CD4-positive, alpha-beta T cell treated with Interleukin-15 for 4 hours (primary cell): ENCODE measurements at places on chromosomes 13 and 19.

DNA sequence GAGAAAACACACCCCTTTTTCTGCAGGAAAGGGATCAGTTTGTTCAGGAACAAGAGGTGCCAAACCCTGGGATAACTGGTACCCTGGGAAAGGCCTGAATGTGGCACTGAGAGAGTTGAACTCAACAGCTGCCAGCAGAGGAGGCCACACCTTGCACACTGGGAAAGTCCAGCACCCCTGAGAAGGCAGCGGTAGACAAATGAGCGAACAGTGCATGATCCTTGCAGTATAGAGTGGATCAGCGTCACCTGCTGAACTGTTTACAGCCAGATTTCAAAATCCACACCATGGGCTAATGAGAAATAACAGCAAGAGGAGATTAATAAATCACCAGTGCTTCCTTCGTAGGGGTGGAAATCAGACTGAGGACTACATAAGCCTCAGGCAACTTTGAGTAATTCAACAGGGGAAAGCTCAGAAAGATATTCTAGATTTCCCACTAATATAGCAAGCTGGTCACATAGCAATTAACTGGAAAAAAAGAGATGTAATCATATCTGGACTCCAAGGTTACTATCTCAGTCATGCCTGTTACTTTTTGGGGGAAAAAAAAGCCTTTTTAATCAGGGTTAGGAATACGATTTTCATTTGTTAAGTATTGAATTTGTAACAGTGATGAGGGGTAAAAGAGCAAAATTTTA lies 52.0 kb downstream of the DCT start:
- no peak for DNase-seq

DNA sequence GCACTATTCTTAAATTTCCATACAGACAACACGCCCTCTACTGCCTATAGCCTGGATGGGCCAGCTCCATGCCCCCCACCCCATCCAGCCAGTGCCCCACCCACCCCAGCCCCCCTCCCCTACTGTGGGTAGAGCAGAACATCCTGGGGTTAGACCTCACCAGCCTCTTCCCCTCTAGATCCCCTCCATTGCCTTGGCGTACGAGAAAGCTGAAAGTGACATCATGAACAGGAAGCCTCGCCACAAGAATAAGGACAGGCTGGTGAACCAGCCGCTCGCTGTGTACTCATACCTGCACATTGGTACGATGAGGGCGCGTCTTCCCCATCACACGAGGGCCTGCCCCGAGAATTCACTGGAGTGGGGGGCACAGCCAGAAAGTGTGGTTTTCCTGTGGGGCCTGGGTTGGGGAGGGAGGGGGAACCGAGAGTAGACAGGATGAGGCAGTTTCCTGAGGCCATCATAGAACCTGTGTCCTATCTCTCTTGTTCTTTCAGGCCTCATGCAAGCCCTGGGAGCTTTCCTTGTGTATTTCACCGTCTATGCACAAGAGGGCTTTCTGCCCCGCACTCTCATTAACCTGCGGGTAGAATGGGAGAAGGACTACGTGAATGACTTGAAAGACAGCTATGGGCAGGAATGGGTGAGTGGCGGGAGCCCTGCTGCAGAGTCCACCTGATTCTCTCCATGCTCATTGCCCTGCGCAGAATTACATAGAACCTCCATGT lies 29.1 kb downstream of the ATP12A start:
- peak; percentile 49 for DNase-seq

- no peak for DNase-seq
Observed at GRCh38 chr13:40344270-40345148, 321.9 kb downstream of the FOXO1 start.

DNA sequence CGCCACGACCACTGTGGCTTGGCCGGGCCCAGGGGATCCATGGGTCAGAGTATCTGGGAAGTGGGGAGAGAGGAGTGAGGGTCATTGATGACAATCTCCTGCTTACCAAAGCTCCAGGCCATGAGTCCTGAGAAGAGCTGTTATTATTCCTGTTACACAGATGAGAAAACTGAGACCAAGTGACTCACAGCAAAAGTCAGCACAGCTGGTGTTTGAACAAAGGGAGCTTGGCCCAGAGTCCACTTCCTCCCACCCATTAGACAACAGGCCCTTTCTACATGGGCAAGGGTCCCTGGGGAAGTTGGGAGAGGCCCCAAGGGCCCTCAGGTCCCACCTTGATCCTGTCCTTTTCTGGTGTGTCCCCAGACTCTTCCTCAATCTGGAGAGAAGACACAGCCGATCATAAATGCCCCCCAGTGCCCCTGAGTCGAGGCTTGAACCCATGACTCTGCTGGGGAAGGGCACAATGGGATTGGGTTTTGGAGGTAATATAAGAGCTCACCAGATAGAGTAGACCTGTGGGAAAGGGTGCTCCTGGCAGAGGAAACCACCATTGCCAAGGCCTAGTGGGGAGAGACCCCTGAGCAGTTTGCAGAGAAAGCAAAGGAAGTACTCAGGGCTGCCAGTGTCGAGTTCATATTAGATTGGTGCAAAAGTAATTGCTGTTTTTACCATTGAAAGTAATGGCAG lies 6.8 kb downstream of the FUT6 start:
- DNase-seq, result no peak

DNA sequence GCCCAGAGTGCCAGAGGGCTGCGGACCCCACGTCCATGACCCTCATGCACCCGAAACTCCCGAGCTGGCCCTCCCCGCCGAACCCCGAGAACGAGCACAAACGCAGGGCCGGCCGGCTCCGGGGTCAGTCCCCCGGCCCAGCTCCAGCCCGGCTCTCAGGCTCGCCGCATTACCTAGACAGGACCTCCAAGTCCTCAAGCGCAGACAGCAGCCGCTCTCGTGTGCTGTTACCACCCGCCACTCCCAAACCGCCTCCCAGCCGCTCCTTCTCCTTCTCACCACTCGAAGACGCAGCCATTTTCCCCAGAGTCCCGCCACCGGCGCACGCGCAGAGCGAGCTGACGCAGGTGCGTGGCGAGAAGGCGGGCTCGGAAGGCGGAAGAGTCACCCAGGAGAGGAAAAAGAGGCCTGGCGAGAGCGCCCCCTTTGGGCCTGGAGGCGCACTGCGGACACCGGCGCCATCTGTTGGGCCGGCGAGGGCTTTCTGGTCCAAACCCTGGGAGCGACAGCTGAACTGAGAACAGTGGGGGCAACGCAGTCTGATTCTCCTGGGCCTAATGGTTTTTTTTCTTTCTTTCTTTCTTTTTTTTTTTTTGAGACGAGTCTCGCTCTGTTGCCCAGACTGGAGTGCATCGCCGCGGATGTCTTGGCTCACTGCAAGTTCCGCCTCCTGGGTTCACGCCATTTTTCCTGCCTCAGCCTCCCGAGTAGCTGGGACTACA lies at the start of gene MED4:
TSS of gene MED4 (minus strand) at position 324 of the 722 bp plus-strand sequence. CDS start at position 298, 26 bp downstream.
- peak; percentile 97 for DNase-seq

- DNase-seq, result no peak
Observed at GRCh38 chr19:8441725-8442544, 2.8 kb upstream of the HNRNPM start.

DNA sequence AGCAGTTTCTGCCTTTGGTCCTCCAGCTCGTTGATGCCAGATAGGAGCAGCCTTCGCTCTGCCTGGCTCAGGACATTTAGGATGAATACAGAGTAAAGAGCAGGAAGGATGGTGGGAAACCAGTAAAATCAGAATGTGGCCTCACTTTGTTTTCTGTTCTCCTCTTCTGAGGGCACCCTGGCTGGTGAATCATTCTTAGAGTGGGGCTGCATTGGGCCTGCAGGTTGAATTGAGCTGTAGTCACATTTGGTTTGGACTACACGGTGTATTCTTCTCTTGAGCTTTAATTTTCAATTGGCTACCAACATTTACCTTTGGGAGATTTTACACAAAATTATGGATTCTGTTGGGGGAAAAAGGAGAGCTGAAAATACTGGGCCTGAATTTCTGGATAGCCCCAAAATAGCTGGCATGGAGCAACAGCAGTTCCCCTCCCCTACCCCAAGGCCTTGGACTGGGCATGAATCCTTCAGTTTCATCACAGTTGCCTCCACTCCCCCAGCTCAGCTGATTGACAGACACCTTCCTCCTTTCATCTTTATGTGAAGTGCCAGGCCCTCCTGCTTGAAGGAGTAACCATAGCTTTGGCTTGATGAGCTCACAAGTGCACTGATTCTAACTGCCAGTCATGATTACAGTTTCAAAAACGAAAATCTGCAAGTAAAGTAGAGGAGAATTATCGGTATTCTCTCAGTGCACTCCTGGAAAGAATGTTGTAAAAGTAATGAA lies 24.3 kb downstream of the ERCC5 start:
- no peak for DNase-seq

DNA sequence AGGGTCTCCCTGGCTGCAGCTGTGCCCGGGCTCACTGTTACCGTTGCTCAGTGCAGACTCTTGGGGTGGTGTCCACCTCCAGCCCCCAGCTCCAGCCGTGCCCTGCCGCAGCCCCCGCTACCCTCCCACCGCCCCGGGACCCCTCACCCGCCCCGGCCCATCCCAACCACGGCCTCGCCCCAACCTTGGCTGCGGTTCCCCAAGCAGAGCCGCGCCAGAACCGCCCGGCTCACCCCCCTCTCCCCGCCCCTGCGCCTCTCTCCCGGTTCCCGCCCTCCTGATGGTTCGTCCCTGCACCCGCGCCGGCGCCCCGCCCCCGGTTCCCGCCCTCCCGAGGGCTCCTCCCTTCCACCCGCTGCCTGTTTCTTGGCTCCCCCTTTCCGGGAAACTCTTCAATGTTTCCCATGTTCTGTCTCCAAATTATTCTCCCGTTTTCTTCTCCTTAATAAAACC lies 40.3 kb downstream of the ANKRD10 start:
- DNase-seq, result peak; percentile 25

DNA sequence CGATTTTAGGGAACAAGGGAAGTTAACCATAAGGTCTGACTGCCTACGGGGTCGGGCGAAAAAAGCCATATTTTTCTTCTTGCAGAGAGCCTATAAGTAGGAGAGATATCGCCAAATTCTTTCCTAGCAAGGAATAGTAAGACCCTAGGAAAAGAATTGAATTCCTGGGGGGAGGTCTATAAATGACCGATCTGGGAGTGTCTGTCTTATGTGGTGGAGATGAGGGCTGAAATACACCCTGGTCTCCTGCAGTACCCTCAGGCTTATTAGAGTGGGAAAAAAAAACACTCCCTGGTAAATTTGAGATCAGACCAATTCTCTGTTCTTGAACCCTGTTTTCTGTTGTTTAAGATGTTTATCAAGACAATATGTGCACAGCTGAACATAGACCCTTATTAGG lies 447.5 kb upstream of the ATXN8OS start:
- no peak for DNase-seq

DNA sequence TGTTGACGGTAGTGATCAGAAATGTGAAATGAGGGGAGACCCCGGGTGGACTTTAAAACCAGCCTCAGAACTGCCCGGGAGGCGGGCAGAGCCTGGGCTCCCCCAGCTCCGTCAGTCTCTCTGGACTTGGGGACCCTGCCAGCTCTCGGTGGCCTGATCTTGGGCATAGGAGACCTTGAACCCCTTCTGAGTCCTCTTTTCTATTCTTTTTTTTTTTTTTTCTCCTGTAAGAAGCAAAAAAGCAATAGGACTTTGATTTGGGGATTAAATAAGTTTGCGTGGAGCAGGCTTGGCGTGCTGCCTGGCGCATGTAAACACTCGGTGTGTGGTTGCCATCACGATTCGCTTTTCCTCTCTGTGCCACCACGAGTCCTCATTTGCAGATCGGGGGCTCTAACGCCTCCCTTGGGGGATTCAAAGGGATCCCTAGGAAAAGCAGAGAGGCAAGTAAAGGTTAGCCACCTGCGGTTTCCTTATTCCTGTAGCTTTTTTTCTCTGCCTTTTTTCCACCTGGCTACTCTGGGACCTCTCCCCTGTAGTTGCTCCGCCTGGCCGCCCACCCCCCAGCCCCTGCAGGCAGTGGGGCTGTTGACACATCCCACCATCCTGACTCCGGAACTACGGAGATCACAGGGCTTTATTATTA lies 1.3 kb downstream of the SAFB start:
- DNase-seq, result peak; percentile 9

- DNase-seq, result no peak
Observed at GRCh38 chr13:102702965-102703725, 8.3 kb upstream of the METTL21C start.

DNA sequence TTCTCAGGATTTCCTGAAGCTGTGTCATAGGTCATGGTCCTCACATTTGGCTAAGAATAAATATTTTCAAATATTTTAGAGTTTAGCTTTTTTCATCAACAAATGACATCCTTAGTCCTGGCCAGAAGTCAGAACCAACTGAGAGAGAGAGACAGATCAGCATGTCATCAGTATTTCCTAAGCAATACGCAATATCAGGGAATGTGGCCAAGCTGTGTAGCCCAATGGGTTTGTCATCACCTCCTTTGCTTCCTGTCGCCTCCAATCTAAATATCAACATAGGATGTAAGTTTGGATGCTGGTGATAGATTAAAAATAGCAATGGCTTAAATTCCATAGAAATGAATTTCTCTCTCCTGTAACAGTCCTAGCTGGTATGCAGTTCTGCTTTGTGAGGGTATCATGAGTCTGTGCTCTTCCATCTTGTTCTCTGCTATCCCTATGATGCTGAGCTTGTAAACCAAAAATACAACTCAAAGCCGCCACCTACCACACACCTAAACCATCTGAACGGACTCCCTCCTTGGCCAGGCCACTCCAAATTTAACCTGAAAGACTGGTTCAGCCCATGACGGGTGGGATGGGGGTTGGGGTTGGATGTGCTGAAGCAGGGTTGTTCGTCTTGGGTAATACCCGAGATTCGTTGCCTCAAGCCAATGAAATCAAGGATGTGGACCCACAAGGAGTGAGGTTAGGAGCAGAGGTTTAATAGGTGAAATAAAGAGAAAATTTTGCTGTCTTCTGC lies 10.0 kb upstream of the IGSF23 start:
- DNase-seq, result no peak

GRCh38 chr19:33426621-33427361 lies 53.3 kb downstream of the CEBPG start:
- no peak for DNase-seq

DNA sequence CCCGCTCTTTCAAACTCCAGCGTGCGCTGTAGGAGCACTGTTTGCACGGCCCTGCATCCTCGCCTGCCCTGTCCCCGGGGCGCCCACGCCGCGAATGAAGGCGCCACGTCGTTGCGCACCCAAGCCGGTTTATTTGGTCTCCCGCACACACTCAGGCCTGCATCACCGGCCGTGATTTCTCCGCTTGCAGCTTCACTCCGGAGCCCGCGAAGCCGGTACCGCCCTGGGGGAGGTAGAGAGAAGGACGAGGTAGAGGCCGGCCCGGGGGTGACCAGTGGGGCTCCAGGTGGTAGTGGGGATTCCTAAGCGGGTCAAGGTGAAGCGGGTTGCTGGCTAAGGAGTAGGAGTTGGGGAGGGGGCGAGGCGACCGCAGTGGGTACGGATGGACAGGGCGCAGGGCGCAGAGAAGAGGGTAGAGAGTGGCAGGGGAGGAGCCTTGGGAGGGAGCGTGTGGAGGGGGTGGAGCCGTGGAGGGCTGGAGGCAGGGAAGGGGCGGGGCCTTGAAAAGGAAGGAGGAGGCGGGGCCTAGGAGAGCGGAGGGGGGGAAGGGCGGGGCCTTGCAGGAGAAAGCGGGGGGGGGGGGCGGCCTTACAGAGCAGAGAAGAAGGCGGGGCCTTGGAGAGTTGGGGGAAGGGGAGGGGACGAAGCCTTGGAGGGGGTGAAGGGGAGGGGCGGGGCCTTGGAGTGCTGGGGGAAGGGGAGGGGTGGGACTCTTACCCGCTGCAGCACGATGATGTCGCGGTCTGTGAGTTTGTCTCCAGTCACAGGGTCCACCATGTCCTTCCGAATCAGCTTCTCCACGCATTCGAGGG lies 24.6 kb downstream of the NOSIP start:
- peak; percentile 73 for DNase-seq
